Right renal cortex interstitium (tissue), 3 donors: ENCODE measurements at places on chromosomes 3 and 15.

DNA sequence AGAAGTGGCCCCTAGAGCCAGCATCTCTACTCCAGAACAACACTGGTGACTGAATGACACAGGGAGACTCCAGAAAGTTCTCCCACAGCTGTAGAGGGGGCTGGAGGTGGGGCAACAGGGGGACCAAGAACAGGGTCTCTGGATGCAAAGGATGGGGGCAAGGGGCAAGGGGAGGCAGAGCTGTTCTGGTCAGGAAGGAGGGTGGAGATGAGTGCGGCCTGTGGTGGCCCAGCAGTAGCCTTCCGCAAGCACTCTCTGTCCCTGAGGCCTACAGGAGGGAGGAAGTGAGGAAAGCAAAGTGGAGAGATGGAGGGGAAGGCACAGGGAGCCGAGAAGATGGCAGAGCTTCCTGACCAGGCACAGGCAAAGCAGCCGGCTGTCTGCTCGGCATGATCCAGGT is 56.5 kb downstream of the HOMER2 start:
- no peak for DNase-seq

DNA sequence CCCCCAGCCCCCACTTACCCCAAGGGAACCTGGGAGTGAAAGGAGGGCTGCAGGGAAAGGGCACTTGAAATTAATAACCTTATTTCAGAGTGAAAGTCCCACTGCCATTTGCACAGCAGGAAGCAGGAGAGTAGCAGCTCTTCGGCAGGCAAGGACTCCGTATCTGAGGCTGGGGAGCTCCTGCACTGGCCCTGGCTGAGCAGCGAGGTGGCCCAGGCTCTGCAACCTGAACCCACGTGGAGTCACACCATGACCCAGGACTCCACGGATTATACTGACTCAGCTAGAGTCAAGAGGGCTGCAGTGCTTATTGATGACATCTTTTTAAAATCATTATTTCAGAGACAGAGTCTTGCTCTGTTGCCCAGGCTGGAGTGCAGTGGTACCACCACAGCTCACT is 214.5 kb downstream of the XXYLT1 start:
- no peak for DNase-seq

GRCh38 chr3:13229273-13229949 is 156.2 kb upstream of the IQSEC1 start:
- no peak for DNase-seq

GRCh38 chr15:74376226-74376625 is 8.8 kb upstream of the CYP11A1 start:
- no peak for DNase-seq

DNA sequence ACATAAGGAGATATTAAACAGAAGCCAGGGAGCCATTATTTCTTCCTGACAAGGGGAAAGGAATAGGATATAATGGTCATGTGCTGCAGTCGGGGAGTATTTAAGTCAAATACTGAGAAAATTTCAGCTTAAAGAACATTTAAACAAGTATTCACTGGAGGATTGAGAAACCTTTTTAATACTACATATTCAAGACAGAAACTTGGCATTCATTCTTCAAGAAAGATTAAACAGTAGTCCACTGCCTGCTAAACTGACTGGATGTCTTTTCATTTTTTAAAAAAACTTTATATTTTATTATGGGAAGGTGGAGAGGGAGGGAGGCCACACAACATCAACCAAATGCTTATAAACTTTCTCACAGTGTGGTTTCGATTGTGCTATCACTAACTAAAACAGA is 107.4 kb upstream of the CBLB start:
- no peak for DNase-seq

DNA sequence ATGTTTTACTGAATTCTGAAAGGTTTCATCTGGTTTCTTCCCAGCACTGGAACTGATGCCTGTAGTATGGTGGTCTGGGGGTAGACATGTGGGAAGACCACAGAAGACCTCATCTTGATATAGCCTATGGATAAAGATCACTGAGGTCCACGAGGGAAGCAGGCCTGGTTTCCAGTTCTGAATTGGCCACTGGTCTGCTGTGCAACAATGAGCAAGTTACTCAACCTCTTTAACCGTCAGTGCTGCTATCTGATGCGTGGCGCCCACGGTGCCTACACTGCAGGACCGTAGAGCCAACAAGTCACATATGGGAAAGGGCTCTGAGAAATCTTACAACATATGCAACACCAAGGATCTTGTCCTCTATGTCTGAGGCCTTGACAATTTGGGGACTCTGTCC is 13.3 kb downstream of the TLE3 start:
- DNase-seq = no peak

DNA sequence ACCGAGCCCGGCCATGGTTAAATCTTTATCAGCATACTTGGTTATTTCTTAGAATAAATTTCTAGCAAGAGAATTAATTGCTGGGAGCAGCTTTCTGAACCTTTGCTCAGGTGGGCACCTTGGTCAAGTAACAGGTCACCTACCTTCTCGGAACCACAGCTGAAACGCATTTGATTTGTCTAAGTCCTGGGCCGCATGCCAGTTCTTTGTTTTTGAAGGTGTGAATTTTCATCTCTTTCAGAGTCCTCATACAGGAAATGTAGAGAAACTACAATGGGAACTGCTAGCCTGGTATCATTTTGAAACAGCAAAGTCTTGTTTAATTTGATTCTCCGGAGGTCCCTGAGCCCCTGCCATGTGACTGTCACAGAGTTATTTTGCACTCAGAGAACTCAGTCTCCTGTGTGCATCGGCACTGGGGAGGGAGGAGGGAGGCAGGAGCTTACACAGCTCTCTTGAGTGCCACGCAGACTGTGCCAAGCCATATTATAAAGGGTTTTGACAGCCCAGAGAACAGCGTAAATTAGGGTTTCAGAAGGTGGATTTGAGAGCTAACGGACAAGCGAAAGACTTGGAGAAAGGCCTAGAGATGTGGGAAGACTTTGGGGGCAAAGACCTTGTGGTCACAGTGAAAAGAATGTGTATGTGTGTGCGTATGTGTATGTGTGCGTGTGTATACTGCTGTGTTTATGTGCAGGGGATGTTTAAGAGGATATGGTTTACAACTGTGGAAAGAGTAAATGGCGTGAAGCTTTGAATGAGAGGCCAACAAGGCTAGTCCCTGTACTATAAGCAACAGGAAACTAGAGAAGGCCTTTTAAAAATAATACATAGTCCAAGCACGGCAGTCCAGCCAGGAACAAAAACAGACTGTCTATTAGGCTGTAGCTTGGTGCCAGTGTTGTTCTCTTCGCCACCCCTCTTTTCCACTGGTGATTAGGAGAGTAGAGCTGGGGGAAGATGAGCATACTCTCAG is 61.8 kb upstream of the ATP13A3 start:
- DNase-seq = no peak

- DNase-seq = no peak
These were observed 165.4 kb downstream of the TJP1 start for GRCh38 chr15:29656636-29657475.

- DNase-seq = no peak
These were observed 66.0 kb downstream of the VPS13C start for GRCh38 chr15:61994216-61994615.

GRCh38 chr3:12984023-12984823 is 89.0 kb downstream of the IQSEC1 start:
- DNase-seq = no peak

DNA sequence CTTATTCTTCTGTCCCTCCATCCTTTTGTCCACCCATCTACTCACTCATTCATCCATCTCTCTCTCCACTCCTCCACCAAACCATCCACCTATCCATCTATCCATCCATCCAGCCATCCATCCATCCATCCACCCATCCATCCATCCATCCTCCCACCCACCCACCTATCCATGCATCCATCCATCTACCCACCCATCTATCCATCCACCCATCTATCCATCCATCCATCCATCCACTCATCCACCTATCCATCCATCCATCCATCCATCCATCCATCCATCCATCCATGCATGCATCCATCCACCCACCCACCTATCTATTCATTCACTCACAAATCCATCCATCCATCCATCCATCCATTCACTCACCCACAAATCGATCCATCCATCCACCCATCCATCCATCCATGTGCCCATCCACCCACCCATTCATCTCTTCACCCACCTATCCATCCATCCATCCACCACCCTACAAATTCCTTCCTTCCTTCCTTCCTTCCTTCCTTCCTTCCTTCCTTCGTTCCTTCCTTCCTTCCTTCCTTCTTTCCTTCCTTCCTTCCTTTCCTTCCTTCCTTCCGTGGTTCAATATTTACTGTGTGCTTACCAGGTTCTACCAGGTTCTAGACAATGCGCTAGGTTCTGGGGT is 17.3 kb downstream of the ATP2B2 start:
- no peak for DNase-seq

- no peak for DNase-seq
These were observed 14.0 kb downstream of the VILL start for GRCh38 chr3:38004415-38005075.

- no peak for DNase-seq
These were observed 69.7 kb upstream of the ARL6 start for GRCh38 chr3:97694876-97695275.

DNA sequence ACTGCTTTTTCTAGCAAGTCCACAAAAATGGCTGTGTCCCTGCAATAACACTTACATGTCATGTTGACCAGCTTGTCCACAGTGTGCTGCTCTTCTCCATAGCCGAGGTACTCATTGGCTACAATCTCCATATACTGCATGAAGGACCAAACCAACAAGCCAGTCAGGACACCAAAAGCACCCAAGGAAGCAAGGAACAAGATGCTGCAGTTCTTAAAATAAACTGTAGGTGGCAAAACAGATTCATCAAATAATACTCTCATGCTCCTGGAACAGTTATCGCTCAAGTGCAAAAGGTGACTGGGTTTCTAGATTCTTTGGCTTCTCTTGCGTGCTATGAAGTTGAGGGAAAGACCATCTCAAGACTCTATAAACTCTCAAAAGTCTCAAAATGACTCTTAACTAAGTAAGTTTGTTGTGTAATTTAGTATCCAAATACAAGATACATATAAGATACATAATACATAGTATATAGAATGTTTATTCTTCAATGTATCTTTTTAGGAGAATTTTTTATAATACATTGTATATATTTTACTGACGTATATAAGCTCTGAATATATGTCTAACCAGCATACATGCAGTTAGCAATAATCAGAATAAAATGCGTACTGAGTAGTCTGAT is 57.0 kb downstream of the NEK10 start:
- peak; percentile 25 for DNase-seq

- no peak for DNase-seq
These were observed 15.7 kb downstream of the GABRB3 start for GRCh38 chr15:26757141-26757540.

GRCh38 chr15:46409841-46410301 is 775.0 kb downstream of the SQOR start:
- no peak for DNase-seq

GRCh38 chr3:198030726-198031125 is 70.7 kb downstream of the LMLN start:
- DNase-seq = no peak

DNA sequence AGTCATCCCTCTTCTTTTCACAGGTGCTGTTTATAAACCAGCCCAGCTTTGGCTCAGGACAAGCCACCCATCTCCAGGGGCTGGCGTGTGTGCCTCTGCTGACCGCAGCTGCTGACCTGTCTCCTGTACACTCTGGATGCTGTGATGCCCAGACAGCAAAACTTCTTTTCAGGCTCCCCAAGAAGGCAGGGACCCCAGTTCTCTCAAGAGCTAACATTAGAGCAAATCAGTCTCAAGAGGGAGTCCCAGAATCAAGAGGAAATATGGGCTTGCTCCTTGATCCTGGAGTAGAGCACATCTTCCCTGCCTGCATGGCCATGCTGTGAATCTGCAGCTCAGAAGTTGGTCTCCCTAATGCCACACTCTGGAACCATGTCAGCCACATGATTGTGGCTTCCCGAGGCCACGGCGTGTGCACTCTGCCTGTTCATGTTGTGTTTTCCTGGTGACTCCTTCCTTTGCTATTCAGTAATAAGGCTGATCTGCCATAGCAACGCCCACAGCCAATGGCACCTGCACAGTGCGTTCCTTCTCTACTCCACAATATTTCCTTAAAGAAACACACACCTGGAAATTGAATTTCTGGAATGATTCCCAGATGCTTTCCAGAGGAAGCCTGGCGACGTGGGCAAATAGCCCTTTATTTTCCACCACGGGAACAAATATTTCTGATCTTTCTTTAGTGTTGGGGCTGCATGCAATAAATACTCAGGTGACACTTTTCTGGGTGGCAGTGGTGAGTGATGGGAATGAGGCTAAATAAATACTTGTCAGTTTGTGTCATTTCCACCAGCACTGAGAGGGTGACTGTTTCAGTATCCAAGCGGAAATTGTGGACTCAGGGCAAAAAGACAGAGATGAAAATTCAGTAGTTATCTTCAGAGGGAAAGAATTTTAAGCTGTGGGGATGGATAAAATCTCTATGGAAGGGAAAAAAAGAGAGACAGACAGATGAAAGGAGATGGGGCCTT is 21.9 kb upstream of the THSD4 start:
- no peak for DNase-seq

DNA sequence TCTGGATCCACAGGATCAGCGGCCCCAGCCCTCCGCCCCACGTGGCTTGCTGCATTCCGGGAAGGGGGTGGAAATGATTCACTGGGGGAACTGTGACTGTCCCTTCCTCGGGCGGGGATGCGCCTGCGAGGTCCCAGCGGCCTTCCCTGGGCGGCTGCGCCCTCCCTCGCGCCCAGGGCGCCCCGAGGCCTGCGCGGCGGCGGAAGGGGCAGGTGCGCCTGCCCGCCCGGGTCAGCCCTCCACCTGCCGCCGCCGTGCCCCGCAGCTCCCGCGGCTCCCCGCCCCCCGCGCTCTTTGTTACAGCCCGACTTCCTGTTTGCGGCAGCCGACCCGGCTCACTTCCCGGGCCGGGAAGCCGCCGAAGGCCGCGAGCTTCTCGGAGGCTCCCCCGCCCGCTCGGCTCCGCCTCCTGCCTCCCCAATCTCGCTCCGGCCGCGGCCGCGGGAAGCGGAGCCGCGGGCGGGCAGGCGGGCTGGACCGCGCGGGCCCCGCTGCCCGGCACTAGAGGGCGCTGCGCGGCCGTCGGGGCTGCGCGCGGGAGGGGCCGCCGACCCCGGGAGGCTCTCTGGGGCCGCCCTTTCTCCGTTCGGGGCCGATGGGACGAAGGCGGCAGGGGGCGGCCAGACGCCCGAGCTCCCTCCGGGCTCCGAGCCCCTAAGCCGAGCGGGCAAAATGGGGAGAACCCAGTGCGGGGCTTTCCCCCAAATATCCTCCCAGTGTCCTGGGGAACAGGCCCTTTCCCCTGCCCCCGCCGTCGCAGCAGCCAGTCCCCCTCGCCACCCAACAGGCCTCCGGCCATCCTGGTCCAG is 11.5 kb upstream of the CHAC1 start:
- no peak for DNase-seq

- no peak for DNase-seq
These were observed 35.7 kb downstream of the SACM1L start for GRCh38 chr3:45724911-45725310.

GRCh38 chr3:37457378-37458065 is 283.1 kb upstream of the LRRFIP2 start:
- no peak for DNase-seq
